ENCODE measurements at places on chromosomes 6 and 20.

GRCh38 chr6:134758621-134759020 lies 191.3 kb downstream of the ALDH8A1 start:
- DNase-seq, result no peak

GRCh38 chr6:164929408-164929977 lies 379.9 kb downstream of the C6orf118 start:
- no peak for DNase-seq

- no peak for DNase-seq
Measured at GRCh38 chr6:51854876-51855275, 232.5 kb downstream of the PKHD1 start.

DNA sequence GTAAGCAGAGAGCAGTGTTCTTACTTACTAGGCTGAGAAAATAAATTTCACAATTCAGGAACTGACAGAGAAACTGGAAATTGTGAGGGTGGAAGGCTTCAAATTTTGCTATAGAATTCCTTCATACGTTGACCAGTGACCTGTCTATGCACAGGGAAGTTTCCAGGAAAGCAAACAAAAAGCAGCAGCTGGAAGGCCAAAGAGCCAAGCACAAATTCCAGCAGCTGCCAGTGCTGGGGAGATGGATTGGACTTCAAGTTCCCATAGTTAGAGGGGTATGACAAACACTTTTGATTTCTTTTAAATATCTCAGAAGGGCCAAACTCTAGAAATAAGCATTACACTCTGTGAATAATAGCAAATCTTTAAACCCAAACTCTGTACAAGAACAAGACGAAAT lies 299.1 kb upstream of the KCNQ5 start:
- no peak for DNase-seq

- no peak for DNase-seq
Measured at GRCh38 chr6:1766654-1767053, 156.9 kb downstream of the FOXC1 start.

DNA sequence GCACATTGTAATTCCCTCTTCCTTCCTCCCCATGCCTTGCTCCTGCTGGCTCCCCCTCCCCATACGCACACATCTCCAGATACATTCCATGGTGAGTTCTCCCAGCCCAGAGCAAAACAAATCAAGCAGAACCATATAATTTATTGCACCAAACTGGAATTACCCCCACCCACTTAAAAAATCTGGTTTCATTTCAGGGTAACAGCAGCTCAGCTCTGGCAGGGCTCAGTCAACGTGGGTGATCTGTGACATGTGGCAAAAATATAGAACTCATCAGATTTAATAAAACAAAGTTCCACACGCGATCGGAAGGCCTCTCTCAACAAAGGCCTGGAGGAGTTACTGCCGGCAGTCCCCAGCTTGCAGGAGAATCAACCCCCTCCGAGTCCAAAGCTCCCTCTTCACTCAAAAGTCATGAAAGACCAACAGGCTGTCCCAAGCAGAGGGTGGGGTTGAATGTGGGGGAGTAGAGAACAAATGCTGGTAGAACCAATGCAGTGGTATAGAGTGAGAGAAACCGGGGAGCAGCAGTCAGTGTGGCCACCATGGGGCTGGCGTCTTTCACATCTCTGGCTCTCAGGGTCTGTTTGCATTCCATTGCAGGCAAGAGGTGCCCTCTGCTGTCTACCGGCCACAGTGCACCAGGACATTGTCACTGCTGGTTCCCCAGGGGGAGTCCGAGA lies 323.3 kb upstream of the NT5E start:
- no peak for DNase-seq

DNA sequence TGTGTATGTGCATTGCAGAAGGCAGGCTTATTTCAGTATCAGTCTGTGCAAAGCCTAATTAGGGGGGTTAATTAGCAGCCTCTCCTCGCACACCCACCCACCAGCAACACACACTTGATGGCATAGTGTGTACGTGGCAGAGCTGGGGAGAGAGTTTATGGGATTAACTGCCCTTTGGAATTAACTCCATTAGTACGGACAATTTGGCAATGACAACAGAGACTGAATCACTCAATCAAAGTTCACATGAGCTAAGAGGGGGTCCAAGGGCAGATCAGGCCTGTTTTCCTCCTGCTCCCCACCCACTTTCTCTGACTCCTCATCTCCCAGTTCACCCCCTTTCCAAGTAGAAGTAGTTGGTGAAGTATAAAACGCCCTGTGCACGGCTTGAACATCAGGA lies 69.5 kb downstream of the LRFN2 start:
- DNase-seq, result no peak

- DNase-seq, result no peak
Measured at GRCh38 chr6:168625602-168626001, 184.6 kb downstream of the SMOC2 start.

GRCh38 chr6:119444642-119445557 lies 95.3 kb upstream of the MAN1A1 start:
- no peak for DNase-seq

- DNase-seq, result no peak
Measured at GRCh38 chr6:16705081-16705993, 55.9 kb downstream of the ATXN1 start.

DNA sequence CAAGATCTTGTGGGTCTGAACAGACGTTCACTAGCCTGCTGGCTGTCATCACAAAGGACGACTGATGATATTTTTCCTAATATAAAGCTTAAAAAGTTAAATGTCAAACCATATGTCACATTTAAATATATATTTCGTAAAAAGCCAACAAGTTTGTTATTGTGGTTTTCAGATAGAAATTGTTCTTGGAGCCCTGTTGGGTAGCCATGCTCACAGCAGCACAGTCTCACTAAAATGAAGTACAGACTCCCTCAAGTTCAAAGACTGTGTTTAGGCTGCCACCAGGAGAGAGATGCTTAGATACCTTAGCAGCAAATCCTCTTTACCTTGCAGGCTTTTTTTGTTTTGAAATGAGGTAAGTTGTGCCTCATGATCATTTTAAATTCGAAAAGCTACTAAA lies 17.8 kb downstream of the EEF1E1 start:
- DNase-seq, result no peak

DNA sequence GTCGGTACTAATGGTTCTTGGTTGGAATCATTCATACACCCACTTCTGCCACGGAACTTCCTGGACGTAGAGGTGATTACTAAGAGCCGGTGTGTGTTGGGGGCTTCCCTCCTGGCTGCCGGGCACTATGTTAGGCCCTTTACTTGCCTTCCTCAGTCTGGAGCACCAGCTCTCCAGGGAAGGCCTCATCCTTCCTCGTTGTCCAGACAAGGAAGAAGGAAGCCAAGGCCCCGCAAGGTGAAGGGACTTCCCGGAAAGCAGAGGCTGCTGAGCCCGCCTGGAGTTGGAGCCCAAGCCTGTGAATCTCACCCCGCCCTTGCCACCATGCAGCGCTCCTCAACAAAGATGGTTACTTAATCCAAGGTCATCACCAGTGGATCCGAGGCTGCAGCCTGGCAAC lies 26.2 kb downstream of the AAR2 start:
- no peak for DNase-seq

GRCh38 chr6:110654096-110654820 lies 161.0 kb downstream of the CDK19 start:
- DNase-seq, result no peak

DNA sequence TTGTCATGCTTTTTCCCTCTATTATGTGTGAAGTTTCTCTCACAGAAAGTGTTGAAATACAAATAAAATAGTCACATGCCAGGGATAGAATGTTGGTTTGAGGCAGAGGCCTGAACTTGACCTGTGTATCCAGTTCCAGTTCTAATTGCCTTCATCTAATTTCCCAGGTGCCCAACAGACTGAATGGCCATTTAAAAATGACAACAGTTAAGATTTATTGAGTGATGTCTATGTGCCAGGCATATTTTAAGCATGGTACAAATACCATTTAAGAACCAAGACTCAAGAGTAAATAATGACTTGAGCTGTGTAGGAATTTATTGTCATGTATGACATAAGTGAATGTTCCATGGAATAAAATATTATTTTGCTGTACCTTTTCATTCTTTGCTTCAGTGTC lies 87.6 kb upstream of the EMILIN3 start:
- DNase-seq, result no peak

GRCh38 chr6:131952886-131953509 lies 1.8 kb upstream of the CCN2 start:
- DNase-seq, result no peak

- peak; percentile 50 for DNase-seq
Measured at GRCh38 chr6:136643850-136644596, 93.8 kb upstream of the MAP7 start.

DNA sequence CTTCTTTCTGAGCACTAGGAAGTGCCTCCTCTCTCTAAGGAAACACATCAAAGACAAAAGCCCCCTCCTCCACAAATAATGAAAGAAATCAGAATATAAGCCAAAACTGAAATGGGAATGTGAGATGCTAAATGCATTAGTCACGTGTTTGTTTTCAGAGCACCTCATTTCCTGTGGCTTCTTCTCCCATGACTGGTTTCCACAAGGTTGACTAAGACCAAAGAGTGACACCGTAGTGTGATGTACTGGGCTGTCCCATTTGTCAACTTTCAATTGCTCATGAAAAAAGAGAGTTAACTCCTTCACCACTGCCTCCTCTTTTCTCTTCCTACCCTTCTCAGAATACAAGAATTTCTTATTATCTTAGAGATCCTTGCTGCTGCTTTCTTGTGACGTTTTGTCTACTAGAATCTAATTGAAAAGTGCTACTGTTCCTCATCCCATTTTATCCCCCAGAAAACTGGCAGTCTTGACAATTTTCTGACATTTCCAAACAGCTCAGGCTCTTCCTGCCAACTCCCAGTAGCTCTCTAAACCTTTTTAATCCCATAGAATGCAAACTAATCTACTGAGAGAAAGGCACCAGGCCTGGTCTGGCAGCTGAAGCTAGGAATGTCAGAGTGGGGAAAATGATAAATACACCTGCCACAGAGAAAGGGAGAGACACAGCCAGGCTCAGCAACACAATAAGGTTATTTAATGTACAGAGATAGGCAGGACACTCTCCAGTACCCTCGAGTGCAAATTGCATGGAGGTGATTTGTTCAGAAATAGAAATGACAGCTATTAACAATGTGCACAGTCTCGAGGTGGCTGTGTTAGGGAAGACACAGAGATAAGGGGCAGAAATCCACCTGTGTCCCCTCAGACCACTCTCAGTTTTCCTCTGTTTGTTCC lies 671.7 kb upstream of the NRSN1 start:
- no peak for DNase-seq

DNA sequence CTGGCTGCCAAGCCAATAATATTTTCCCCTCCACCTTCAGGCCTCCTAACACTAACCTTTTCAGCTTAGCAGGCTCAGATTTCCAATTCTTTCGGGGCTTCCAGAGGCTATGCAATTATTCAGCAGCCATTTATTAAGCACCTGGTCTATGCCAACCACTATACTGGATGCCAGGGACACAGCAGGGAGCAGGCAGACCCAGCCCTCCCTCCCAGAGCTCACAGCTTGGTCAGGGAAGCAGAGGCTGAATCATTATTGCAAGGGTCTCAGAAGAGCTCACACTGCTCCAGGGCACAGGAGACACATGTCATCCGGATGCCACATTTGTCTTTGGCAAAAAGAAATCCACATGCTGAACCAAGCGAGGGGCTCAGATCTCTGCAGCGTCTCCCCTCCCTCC lies 1.3 kb downstream of the BPIFB1 start:
- no peak for DNase-seq

GRCh38 chr20:56518721-56519398 lies 5.7 kb upstream of the FAM209A start:
- no peak for DNase-seq

DNA sequence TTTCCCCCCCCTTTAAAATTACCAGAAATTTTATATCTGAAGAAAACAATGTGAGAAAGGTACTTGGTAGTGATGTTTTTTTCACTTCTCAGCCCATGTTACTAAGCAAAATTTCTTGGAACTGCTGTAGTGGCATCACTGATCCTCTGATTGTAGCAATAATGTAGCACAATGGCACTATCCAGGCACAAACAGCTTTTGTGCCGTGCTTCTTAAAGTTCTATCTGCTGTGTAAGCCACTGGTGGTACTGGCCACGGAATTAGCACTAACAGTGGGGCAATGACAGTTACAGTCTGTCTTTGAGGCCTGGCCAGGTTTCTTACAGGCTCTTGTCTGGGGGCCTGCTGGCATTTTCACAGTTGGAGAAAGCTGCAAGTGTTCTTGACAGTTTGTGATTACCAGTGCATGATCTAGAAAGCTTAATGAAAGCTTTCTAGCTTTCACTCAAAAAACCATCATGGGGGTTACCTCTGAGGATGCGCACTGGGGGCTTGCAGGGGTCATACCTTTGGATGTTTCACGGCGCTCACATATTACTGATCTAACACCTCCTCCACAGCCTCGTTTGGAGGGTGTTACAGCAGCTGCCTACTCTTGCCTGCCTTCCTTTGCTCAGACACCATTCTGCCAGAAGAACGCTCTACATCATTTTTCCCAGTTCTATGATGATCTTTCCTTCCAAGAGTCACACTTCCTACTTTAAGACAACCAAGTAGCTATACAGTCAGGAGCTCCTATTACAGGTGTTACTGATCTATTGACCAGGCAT lies 58.4 kb upstream of the ARMH2 start:
- DNase-seq, result peak; percentile 37

- no peak for DNase-seq
Measured at GRCh38 chr20:62707921-62708521, 615 bp upstream of the NTSR1 start.

DNA sequence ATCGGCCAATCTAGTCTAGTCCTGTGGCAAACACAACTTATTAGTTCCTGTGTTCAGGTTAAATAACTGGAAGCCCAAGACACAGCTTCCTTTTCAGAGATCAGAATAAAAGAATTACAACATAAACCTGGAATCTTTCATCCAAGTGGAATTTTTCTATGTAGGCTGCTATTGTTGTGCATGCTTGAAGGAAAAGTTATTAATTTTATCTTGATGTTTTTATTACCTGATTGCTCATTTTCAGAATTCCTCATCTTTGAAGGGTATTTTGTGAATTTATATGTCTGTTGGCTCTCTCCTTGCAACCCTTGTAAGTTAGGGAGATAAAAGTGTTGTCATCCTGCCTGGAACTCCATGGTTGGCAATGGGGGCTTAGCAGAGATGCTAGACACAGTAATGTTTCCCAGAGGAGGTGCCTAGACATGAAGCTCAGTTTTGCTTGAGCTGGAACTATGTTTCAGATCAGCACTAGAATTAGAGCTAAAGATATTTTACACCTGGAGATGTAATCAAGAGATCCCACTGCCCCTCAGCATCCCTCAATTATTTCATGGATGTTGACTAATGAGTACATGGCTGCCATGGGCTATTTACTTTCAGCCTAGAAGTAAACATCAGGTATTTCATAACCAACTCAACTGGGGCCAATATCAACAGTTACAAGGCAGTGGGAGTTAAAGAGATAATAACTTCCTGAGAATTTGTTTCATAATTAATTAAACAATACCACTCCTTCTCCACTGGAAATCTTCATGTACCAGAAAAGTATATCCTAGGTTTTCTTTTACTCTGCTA lies 367.0 kb upstream of the MARCKS start:
- no peak for DNase-seq

- no peak for DNase-seq
Measured at GRCh38 chr6:1027795-1028569, 283.9 kb upstream of the FOXQ1 start.

DNA sequence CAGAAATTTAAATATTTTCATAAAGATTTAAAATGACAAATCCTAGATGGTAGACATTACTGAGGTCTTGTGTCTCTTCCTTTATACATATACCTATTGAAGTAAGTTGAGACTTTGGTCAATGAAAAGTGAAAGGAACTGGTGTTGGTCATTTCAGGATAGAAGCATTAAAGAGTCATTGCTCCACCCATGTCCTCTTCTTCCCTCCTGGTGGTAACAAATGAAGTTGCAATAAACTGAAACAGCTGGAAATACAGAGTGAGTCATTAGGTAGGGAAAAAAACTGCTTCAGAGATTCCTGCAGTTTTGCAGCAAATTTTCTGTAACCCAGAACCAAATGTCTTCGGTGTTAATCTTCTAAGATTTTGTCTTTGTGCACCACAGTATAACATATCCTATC lies 448.0 kb downstream of the EYS start:
- no peak for DNase-seq

Measured in stimulated activated naive CD4-positive, alpha-beta T cell (primary cell).